ENCODE measurements at places on chromosomes 6 and 20.

DNA sequence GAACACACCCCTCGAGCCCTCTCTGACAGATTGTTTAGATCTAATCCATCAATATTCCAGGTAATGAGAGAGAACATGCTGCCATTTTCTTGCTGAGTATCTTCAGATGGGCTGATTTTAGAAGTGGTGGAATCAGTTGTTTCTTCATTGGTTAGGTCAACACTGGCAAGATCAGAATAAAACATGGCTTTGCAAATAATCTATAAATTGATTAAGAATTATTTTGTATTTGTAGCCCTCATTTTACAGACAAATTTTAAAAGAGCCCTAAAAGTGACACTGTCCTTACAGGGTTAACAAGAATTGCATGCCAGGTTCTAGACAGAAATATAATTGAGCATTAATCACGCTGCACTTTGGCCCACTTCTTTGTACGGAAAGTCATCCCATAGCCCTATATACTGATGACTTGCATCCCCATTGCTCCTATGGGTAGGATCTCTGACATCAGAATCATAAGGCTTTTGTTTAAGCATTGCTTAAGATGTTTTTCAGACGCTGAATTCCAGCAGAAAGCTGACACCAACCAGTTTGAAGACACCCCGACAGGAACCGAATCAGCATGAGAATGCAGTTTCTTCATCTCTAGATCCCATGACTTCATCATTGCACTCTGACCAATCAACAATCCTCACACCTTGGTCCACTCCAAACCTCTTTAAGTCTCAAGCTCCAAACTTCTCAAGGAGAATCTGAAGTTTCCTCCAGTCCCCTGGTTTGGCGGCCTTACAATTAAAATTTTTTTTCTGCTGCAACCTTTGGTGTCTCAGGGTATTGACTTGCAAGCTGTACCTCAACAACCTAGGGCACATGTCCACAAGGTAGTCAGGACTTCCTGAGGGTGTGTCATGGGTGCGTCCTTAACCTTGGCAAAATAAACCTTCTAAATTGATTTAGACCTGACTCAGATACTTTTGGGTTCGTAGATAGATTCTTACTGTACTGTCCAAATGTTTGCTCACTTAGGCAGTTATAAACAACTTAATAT lies 7.8 kb downstream of the TDP2 start:
- DNase-seq, result no peak

- no peak for DNase-seq
Observed at GRCh38 chr20:6855104-6855503, 87.6 kb downstream of the BMP2 start.

DNA sequence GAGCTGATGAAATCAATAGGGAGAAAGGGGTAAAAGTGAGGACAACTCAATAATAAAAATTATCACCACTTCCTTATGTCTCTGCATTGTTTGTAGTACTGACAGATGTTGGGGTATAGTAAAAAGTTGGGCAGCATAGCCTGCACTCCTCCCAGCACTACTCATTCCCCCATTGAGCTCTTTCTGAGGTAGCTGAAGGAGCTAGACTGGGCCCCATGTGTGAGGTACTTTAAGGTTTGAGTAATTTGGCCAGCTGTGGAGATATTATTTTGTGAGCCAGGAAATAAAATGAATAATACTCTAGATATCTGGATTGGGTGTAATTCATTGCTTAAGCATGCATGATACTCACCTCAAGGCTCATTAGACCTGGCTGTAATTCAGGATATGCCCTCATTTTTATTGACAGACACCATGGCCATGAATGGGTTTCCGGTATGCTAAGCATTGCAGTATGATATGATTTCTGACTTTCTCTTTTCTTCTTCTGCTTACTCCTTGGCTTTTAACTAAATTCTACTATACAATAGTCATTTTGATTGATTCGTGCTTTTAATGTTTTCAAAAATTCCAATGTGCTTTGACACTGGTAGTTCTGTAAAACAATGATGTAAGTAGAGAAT lies 283.9 kb upstream of the RIMS1 start:
- no peak for DNase-seq

GRCh38 chr20:62786157-62786556 lies 10.1 kb upstream of the MRGBP start:
- DNase-seq, result no peak

Measured in T follicular helper cell (primary cell).